ENCODE measurements at places on chromosomes 4 and X.

DNA sequence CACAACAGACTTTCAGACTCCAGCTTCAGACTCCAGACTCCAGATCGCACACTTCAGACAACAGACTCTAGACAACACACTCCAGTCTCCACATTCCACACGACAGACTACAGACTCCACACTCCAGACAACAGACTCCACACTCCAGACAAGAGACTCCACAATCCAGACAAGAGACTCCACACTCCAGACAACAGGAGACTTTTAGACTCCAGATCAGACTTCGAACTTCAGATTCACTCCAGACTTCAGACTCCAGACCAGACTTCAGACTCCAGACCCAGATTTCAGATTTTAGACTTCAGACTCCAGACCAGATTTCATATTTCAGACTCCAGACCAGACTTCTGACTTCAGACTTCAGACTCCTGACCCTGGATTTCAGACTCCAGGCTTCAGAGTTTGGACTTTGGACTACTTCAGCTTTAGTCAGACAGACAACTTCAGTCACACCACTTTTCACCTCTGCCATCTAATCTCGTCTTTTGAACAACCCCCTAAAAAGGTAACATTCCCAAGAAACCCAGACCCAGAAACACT lies 29.0 kb upstream of the TLR2 start:
- no peak for DNase-seq

- DNase-seq: no peak
Measured at GRCh38 chrX:79444694-79445210, 77.6 kb upstream of the ITM2A start.

GRCh38 chr4:1080961-1081688 lies 32.2 kb downstream of the RNF212 start:
- DNase-seq: no peak

DNA sequence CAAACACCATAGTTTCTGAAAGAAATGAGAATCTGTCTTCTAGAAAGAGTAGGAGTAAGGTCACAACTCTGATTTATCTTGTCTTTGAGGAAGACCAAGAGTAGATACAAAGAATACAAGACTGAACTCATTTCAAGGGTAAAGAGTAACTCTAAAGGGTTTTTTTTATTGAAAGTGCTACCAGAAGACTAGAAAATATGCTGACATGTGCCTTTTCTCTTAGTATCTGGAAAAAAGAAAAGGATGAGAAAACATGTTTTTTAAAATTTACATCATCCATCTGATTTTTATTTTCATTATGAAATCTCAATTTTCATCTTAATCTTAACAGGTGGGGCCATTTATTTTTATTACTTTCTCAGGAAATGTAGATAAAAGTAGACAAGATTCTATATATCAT lies 43.0 kb downstream of the UNC5C start:
- DNase-seq: no peak

DNA sequence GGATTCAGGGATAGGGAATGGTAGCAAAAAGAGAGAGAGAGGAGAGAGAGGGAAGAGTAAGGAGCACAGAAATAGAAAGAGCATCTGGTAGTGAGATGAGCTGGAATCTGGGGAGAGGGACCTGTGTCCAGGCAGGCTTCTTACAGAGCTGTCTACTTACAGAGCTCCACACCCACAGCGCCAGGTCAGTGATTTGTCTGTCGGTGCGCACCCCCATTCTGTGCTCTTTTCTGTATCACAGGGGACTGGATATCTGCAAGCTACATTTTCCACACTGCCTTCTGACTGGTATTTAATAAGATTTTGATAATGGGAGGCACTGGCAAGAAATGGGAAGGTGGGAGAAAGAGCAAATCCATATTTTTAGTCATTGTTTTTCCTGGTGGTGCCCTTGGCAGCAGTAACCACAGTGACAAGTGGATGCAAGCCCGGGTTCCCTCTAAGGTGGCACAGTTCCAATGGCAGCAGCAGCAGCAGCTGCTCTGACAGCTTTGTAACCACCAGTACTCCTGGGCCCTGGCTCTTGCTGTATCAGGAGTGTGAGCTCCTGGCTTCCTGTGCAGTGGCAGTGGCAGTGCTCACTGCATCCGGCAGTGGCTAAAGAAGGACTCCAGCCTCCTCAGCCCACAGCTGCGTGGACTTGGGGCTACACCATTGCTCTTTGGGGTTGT lies 300.5 kb downstream of the TRIML1 start:
- DNase-seq: no peak

DNA sequence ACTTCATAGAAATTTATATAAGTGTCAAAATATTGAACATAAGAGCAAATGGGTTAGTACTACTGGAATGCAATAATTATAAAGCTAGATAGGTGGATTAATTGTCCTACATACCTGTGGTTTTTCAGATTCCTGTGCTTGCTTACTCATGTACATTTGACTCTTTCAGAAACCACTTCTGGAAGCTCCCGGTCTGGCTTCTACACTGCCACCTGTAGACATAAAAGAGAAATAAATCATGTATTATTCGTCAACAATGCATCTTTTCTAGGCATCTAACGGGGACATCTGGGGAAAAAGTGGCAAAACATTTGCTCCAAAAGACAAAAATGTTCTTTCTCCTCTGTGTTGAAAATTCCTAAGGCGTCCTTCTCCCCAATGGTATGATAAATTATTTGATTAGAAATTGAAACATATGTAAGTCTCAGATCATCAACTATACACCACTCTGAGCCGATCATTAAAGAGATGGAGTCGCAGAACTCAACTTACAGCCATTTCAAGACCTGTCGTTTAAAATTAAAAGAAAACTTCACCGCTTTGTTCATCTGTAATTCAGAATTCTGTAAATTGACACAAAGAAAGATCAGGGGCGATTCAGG lies 648.7 kb upstream of the DIPK2B start:
- peak; percentile 7 for DNase-seq

DNA sequence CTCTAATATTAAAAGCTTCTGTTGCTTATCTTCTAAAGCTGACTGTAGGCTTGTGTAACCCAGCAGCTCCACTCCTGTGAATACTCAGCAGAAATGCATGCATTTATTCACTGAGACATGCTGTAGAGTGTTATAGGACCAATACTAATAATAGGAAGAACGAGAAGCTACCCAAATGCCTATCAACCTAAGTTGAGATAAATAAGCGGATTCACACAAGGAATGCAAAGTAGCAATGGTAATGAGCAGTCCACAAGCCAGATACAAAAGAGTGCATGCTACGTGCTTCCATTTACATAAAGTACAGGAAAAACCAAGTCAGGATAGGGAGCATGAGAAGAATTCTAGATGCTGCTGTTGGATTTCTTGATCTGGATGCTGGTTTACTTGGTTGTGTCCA lies 155.9 kb downstream of the AASDH start:
- no peak for DNase-seq

DNA sequence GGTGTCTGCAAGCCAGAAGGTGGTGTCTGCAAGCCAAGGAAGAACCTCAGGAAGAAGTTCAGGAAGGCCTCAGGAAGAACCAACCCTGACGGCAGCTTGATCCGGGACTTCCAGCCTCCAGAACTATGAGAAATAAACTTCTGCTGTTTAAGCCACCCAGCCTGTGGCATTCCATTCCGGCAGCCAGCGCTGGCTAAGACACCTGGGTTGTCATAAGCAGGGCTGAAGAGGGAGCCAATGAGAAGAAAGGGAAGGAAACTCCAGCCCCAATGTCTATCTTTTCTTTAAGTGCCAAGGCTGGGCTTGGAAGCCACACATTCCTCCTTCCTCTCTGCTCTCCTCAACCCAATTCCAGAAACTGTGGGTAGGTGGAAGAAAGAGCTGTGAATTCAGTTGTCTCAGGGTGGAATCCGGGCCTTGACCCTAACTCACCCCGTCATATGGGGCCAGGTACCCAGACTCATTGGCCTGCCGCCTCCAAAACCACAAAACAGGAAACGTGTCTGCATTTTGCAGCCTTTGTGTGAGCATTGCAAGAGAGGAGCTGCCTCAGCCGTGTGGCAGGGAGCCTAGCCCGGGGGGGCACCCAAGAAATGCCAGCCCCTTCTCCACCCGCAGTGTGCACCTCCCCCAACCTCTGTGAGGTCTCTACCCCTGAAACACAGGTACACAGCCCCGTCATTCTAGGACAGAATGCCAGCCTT lies 26.8 kb downstream of the CRMP1 start:
- no peak for DNase-seq

- DNase-seq: no peak
Measured at GRCh38 chrX:25810202-25810601, 327.9 kb upstream of the MAGEB18 start.

GRCh38 chr4:84597450-84597849 lies 14.5 kb downstream of the CDS1 start:
- no peak for DNase-seq

GRCh38 chrX:3690140-3690539 lies 23.3 kb downstream of the PRKX start:
- DNase-seq: no peak

DNA sequence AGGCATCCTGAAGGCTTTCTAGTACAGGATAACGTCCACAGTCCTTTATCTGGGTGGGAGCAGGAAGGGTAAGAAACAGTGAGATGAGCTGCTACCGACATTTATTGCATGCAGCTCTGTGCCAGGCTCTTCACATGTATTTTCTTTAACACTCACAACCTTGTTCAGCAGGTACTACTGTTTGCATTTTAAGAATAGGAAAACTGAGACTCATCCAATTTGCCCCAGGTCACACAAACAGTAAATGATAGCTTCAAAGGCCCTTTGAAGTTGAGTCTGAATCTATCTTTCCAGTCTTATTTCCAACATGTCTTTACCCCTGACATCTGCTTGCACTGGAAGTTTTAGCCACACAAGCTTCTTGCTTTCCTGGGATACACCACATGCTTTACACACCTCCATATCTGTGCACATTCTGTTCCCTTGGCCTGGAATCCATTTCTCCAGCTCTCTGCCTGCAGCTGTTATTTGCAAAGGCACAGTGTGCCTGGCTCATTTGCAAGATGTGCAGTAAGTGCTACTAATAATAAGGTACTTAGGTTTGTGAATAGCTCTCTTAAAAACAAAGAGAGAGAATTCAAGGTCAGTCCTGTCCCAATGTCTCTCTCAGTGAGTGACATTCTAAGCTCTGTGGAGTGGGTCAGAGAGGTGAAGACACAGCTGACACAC lies 61.2 kb downstream of the METTL14 start:
- no peak for DNase-seq
